HCT116 (cell line): ENCODE measurements at places on chromosomes 1 and 21.
A peak's percentile ranks its signal among the peaks of the same experiment; 100 is the strongest.

GRCh38 chr1:218656301-218657037 is 311.3 kb downstream of the TGFB2 start:
- DNase-seq = no peak

DNA sequence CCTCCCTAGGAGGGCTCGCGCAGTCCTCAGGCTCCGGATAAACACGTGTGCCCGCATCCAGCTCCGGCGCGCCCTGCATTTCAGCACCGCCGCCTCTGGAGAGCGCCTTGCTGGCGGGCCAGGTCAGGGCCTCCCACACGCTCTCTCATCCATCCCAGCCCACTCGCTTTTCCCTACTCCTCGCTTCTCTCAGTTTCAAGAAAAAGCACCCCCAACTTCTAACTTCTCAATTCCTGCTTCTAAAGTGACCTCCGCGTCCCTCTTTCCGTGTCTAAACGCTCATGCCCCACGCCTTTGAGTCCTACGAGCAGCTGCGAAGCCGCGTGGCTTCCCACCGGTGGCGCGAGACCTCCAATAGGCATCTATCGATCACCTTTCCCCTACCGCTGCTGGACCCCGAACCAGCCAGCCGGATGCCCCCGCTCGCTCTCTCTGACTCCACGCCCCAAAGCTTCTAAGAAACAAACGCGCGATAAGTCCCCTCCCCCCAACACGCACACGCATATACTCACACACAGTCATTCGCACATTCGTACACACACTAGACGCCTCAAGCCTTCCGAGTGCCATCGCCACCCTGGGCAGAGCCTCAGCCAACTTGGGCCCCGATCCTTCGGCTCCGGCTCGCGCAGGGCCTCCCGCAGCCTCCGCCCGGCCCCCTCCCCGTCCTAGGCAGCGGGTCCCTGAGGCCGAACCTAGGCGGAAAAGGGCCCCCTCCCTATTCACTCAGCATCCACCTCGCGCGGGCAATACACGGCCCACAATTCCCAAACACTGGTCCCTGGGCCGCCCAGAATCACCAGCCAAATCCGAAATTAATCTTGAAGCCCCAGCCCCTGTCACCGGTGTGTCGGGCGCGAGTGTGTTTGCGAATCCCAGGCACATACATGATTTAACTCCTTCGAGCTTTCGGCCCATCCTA is 1.1 kb downstream of the NMNAT2 start:
- DNase-seq = no peak

DNA sequence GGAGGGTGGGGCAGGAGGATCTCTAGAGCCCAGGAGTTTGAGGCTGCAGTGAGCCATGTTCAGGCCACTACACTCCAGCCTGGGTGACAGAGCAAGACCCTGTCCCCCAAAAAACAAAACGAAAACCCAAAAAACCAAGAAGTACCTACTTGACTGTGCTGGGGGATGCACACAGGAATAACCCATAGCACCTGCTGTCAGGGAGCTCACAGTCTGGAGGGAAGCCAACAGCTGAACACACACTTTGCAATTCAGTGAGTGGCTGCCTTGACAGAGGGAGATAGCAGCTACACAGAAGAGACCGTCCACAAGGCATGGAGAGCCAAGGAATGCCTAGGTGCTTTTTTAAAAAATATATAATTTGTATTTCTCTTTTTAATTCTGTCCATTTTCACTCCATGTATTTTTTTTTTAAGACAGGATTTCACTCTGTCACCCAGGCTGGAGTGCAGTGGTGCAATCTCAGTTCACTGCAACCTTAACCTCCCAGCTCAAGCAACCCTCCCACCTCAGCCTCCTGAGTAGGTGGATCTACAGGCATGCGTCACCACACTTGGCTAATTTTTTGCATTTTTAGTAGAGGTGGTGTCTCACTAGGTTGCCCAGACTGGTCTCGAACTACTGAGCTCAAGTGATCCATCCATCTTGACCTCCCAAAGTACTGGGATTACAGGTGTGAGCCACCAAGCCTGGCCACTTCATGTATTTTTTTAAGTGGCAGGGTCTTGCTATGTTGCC is 68.7 kb downstream of the NID1 start:
- no peak for DNase-seq

DNA sequence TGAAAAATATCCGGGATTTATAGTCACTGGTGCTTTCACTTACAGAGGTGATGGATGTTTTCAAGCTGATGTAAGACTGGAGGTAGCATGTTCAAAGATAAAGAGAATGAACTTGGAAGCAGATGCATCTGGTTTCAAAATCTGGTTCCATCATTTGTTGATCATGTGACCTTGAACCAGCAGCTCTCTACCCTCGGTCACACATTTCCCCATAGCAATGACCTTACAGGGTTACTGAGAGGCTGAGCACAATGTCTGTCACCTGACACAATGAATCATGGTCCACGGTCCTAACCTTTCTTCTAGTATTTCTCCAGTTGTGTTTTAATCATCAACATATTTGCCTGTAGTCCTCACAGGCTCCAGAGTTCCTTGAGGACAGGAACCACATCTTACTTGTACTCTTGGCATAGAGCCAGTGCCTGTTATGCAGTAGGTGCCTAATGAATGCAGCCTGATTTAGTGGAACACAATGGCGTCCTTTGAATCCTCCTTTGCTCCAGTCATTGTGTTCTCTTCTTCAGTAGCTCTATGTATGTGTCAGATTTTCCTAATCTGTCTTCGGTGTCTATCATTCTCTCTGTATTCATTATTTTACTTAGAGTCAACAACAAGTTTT is 667.3 kb downstream of the PTPRU start:
- DNase-seq = no peak

DNA sequence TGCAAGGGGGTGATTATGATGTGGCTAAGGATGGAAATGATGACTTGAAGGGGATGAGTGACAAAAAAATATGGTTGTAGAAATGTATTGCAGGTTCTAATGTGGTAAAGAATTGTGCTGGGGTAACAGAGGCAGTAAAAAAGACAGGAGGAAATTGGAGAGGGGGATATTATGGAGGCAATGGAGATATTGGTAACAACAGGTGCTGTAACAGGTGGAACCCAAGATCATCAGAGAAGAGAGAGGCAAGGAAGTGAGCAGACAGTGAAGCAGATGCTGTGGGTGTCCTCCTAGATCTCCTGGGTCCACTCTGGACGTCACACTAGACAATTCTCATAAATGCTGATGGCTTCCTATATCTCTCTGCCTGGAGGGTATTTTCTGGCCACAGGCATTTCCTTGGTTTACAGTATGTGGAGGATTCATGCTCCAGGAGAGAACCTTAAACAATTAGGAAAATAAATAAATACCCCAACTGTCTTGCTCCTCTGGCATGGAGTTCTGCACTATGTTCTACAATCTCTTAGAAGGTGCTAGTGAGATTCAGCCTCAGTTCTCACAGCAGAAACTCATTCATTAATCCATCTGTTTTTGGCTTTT is 620.3 kb upstream of the PLXNA2 start:
- no peak for DNase-seq

DNA sequence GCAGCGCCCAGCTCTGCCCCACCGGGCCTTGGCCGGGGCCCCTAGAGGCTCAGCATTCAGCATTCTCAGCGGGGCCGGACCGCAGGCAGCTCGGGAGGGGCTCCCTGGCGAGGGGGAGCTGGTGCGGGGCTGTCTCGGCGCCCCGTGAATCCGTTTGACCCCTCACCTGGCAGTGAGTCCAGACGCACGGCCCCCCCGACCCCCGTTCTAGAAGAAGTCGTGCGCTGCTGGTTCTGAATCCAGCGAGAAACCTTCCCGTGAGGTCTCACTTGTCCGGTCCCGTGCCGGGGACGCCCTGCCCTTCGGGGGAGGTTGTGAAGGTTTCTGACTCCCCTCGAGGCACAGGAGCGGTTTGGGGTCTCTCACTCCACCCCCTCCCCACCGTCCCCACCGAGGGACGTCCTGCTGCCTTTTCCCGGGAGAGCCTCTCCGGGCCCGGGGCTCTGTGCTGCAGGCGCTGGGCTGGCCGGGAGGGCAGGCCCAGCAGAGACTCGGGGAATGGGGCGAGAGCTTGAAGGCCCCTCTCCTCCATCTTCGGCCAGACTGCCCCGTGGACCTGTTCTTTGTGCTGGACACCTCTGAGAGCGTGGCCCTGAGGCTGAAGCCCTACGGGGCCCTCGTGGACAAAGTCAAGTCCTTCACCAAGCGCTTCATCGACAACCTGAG is 655 bp downstream of the COL6A1 start:
- no peak for DNase-seq

- no peak for DNase-seq
These were observed 66.8 kb downstream of the SLC27A3 start for GRCh38 chr1:153842006-153842471.

DNA sequence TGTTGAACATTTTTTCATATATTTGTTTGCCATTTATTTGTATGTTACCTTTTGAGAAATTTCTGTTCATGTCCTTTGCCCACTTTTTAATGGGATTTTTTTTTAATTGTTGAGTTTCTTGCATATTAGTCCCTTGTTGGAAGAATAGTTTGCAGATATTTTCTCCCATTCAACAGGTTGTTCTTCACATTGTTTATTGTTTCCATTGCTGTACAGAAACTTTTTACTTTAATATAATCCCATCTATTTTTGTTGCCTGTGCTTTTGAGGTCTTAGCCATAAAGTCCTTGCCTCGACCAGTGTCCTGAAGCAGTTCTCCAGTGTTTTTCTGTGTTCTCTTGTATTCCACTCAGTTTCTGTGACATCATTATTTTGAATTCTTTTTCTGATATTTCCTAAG is 54.2 kb upstream of the B3GALT2 start:
- DNase-seq = no peak

GRCh38 chr1:54372978-54373377 is 33.2 kb downstream of the SSBP3 start:
- DNase-seq = no peak

GRCh38 chr1:17686258-17686657 is 68.9 kb upstream of the ACTL8 start:
- no peak for DNase-seq

DNA sequence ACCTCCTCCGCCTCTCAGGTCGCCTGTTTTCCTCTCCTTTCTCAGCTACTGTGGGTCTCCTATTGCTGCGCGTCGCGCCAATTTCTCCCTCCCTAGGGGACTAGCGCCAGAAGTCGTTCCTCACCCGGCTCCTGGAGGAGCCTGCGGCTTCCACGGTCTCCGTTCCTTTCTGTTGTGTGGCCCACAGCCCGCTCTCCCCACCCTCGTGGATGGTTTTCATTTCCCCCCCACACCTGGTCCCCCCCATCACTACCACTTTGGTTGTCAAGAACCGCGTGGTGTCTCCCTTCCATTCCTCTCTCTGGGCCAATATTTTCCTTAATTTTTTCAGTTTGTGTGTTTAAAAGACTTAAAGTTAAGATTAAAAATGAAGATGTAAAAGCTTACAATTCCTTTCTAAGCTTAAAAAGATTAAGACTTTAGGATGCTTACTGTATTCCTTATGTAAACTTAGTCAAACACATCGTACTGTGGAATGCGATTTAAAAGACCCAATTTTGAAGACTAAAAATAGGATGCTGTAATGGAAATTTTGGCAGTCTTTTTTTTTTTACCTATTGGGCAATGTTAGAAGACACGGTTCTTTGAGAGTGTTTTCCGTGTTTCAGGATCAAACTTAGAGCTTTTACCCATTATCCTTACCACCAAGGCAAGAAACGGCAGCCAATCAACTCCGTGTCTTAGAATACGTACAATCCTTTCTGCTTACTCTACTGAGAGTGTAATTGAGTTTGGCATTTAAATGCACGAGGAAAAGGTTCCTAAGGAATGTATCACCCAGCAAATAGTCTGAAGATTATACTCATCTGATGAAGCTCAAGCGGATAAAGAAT is 773 bp downstream of the CNST start:
- no peak for DNase-seq

- peak; percentile 24 for DNase-seq
These were observed 25.6 kb downstream of the LRRC71 start for GRCh38 chr1:156945881-156946661.

DNA sequence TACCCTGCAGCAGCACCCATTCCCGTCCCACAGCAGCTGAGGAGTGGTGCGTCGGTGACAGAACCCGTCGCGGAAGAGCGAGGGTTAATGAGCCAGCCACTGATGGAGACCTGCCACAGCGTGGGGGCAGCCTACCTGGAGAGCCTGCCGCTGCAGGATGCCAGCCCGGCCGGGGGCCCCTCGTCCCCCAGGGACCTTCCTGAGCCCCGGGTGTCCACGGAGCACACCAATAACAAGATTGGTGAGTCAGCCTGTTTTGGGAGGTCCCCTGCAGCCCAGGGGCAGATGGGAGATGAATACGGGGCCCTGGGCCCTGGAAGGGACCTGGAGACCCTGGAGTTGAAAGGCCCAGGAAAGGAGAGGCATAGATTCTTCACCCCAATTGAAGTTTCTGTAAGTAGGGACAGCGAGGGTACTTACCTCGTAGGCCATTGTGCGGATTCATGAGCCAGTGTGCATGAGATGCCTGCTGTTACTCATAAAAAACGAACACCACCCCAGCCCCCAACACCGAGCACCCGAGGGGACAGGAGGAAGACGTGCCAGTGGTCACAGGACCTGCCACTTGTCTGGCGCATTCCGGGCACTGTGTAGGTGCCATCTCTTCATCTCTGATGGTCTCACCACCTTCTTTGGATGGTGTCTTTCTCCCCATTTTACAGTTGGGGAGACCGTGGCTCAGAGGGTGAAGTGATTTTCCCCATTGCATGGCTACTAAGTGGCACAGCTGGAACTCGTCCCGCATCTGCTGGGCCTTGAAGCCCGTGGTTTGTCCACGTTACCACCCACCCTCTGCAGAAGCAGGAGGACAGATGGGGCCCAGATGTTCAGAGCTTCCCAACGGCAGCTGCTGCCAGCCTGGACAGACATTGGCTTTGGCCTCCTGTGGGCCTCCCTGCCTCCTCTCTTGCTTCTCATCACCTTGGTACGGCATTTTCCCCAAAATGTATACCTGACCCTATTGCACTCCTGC is 28.3 kb upstream of the TNFRSF1B start:
- no peak for DNase-seq

DNA sequence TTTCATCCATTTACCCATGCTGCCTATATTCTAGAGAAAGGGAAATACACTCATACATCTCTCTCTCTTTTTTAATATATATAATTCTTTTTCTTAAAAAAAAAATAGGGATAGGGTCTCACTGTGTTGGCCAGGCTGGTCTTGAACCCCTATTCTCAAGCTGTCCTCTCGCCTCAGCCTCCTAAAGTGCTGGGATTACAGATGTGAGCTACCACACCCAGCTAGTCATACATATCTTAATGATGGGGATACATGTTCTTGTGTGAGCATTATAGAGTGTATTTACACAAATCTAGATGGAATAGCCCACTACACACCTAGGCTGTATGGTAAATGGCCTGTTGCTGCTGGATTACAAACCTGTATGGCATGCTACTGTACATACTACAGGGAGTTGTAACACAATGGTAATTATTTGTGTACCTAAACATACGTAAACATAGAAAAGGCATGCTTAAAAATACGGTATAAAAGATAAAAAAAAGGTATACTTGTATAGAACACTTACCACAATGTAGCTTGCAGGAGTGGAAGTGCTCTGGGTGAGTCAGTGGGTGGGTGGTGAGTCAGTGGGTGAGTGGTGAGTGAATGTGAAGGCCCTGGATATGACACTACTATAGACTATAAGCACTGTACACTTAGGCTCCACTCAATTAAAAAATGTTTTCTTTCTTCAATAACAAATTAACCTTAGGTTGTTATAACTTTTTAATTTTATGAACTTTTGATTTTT is 72.9 kb downstream of the IVNS1ABP start:
- no peak for DNase-seq

GRCh38 chr1:71964188-71964587 is 318.2 kb downstream of the NEGR1 start:
- no peak for DNase-seq
